ENCODE measurements at places on chromosomes 16 and 17.
A peak's percentile ranks its signal among the peaks of the same experiment; 100 is the strongest.

DNA sequence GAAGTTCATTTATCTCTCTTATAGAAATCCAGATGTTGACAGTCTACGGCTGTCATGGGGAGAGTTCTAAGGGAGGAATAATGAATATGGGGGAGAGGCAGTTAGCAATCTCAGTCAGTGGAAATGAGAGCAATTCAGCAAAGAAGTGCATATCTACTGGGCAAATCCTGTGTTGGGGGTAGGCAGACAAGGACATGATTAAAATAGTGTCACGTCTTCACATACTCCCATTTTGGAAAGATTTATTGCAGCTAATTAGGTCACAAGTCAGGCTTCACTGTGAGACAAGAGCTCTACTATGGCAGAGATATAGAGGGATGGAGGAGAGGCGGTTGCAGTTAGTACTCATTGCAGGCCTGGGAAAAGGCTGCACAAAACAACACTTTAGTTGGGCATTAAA, 29.8 kb downstream of the LRRC36 start:
- no peak for DNase-seq

- no peak for DNase-seq
These were observed 231.2 kb upstream of the GSE1 start for GRCh38 chr16:85381738-85382592.

GRCh38 chr17:67212714-67213417, 32.1 kb downstream of the HELZ start:
- DNase-seq = no peak

DNA sequence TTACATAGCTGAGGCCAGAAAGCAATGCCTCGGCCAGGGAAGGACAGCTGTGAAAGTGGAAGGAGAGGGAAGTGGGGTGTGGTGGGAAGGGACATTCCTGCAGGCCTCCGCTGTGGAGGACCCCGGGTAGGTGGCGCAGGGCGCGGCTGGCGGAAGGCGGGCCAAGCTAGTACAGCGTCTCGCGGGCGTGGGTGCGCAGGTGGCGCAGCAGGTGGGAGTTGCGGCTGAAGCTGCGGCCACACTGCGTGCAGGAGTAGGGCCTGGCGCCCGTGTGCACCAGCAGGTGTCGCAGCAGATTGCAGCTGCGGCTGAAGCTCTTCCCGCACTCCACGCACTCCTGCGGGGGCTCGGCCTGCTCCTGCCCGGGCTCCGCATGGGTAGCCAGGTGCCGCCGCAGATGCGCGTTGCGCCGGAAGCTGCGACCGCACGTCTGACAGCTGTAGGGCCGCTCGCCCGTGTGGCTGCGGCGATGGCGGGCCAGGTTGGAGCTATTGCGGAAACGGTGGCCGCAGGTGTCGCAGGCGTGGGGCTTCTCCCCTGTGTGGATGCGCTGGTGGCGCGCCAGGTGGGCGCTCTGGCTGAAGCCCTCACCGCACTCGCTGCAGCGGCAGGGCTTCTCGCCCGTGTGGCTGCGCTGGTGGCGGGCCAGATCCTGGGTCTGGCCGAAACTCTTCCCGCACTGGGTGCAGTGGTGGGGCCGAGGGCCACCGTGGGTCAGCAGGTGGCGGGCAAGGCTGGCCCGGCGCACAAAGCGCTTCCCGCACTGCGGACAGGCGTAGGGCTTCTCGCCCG, 10.0 kb downstream of the ZSCAN10 start:
- no peak for DNase-seq

GRCh38 chr17:3298260-3298659, at the start of gene OR3A1:
TSS of gene OR3A1 (minus strand) at chr17:3298360. CDS start at chr17:3292582, 5,778 bp downstream.
- no peak for DNase-seq

- no peak for DNase-seq
These were observed 7.1 kb downstream of the COPZ2 start for GRCh38 chr17:48030531-48030930.

GRCh38 chr17:27985736-27986399, 56.6 kb upstream of the NLK start:
- no peak for DNase-seq

DNA sequence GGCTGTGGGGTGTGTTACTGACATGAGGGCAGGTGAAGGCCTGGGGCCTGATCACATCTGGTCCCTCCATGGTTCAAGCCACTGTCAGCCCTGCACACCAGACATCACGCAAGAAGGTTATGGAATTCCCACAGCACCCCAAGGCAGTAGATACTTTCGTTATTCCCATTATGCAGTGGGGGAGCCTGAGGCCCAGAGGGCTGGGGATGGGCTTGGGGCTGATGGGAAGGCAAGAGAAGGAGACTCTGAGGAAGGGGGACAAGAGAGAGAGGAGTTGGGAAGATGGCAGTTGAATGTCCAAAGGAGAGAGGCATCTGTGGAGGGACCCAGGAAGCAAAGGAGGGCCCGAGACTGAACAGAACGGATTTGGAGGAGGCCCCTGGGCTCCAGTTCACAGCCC, 34.7 kb downstream of the TRPV2 start:
- no peak for DNase-seq

DNA sequence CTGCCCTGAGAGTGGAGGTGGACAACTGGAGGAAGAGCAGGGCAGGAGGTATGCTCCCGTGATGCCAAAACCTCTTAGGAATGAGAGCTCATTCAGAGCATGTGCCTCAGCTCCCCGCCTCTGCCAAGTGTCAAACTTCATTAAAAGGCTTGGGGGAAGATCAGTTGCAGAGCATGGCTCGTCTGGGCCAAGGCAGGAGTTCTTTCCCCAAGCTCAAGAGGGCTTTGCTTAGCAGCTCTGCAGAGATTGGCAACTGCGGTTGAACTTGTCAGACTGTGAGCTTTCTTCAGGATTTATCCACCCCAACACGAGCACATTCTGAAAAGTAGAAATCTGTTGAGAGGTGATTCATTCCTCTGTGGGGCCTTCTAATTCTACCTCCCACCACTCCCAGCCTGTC, 248.1 kb downstream of the HS3ST3A1 start:
- no peak for DNase-seq

- DNase-seq = peak; percentile 25
These were observed 863 bp downstream of the ADPRM start for GRCh38 chr17:10698096-10698818.

DNA sequence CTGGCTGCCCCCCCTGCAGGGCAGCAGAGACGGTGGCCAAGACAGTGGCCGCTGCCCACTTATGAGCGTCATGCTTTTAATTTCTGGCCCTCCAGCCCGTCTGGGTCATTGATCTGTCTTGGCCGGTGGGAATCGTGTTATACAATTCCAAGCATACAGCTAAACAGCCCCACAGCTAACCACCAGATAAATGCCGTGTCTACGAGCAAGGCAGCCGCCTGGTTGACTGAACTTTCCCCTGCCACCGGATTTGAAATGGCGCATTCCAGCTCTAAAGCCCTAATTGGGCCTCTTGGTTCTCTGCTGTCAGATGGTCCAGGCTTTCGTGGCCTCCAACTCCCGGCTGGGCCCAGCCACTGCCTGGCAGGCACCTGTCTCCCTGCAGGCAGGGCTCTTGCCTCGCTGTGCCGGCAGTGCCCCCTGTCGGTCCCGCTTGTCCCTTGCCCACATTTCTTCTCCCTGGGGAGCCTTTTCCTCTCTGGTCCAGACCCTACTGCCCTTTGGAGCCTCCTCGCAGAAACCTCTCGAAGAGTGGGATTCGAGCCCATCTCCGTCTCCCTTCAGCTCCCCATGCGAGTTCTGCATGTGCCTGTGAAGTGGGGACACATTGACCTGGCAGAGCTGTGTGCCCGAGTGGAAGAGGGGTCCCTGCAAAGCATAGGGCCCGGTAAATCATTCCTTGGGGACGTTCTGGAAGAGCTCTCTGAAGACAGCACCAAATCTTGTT, 1.8 kb upstream of the RBFOX3 start:
- DNase-seq = peak; percentile 66

- no peak for DNase-seq
These were observed 1.7 kb upstream of the PRKCB start for GRCh38 chr16:23833960-23834685.

GRCh38 chr17:38906460-38907228, 18.8 kb upstream of the LASP1NB start:
- DNase-seq = no peak

All from activated CD8-positive, alpha-beta T cell treated with anti-CD3 and anti-CD28 coated beads, Interleukin-2, amount 10 ng/mL, durations not matched to agents 7 days and 5 days (primary cell).